CD8-positive, alpha-beta memory T cell (primary cell): ENCODE measurements at places on chromosomes 6 and 20. TPM values are rescaled to one million over a fixed set of nuclear protein-coding genes. Genes with fewer than 3 reads are reported as not detected.

Gene CLVS2
- not detected for total RNA-seq

Gene C20orf96
- total RNA-seq = 3.7 TPM

GRCh38 chr6:28880894-28881780 is 42.6 kb downstream of the TRIM27 start:
- H3K4me1 ChIP-seq = peaks cover 34% of the 10 kb centered on the region
- no peak for DNase-seq
- H3K36me3 ChIP-seq = no peaks in the 10 kb centered on the region
- no peak overlapping the region for H3K27ac ChIP-seq

DNA sequence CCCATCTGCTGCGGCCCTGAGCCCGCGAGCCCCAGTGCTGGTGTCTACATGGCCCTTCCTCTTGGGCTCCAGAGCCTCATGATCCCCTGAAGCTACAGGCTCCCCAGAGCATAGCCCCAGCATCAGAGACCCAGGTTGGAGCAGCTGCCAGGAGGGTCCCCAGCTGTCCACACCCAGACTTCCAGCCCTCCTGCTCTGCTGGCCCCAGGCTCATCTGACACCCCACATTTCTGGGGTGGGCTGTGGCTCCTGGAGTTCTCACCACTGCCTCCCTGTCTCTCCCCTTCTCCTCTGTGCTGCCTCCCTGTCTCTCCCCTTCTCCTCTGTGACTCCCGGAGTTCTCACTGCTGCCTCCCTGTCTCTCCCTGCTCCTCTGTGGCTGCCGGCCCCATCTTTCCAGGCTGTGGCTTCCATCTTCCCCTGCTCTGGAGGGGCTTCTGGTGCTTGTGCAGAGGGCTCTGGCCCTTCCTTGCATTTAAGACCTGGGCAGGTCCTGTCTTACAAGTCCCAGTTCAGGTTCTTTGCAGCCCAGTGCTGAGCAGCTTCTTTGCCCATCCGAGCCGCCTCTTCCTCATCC is 108.1 kb downstream of the ERMARD start:
- no peaks in the 10 kb centered on the region for H3K36me3 ChIP-seq
- DNase-seq = no peak

DNA sequence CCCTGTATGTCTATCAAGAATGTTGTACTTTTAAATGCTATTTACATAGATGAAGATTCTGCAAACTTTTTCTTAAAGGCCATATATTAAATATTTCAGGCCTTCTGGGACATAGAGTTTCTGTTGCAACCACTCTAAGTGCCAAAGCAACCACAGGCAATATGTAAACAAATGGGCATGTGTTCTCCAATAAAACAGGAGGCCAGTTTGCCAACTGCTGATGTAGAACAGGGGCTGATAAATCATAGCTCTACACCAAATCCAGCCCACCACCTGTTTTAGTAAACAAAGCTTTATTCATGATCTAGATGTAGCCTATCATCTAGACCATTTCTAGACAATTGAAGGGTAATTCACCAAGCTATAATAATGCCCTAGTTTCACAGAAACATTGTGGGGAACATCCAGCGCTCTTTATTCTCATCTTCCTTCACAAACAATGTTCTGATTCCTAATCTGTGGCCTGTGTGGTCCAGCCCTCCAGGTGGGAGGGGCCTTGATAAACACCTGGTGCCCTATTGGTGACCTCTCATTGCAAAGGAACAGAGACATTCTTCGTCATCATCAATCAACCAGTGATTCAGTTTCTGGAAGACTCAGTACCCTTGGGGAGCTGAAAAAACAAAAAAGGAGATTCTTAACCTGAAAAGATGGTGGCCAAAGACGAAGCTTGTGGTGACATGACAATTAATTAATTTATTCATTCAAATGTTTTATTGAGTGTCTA is 80.2 kb downstream of the PREP start:
- no peaks in the 10 kb centered on the region for H3K4me1 ChIP-seq
- no peak for DNase-seq
- peaks cover 17% of the 10 kb centered on the region for H3K36me3 ChIP-seq
- no peak overlapping the region for H3K27ac ChIP-seq
- no peak overlapping the region for H3K4me3 ChIP-seq
- no peaks in the 10 kb centered on the region for H3K27me3 ChIP-seq

Gene SIRPB1
- total RNA-seq = 1.5 TPM

- no peak overlapping the region for H3K27ac ChIP-seq
- H3K4me1 ChIP-seq = no peaks in the 10 kb centered on the region
- DNase-seq = no peak
- no peaks in the 10 kb centered on the region for H3K27me3 ChIP-seq
- no peaks in the 10 kb centered on the region for H3K36me3 ChIP-seq
Measured at GRCh38 chr6:161366301-161366923, 92.6 kb upstream of the AGPAT4 start.

GRCh38 chr20:37936451-37936850 is 33.5 kb downstream of the VSTM2L start:
- H3K27ac ChIP-seq = no peak overlapping the region
- DNase-seq = no peak
- H3K27me3 ChIP-seq = no peaks in the 10 kb centered on the region

Gene TBPL1
- total RNA-seq = 51.9 TPM

Gene ENPP4
- total RNA-seq = 13.0 TPM

Gene GJA1
- total RNA-seq = not detected

DNA sequence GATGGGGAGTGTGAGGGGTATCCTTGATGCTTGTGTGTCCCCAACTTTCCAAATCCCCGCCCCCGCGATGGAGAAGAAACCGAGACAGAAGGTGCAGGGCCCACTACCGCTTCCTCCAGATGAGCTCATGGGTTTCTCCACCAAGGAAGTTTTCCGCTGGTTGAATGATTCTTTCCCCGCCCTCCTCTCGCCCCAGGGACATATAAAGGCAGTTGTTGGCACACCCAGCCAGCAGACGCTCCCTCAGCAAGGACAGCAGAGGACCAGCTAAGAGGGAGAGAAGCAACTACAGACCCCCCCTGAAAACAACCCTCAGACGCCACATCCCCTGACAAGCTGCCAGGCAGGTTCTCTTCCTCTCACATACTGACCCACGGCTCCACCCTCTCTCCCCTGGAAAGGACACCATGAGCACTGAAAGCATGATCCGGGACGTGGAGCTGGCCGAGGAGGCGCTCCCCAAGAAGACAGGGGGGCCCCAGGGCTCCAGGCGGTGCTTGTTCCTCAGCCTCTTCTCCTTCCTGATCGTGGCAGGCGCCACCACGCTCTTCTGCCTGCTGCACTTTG is at the start of gene TNF:
TSS of gene TNF (plus strand) at position 231 of the 567 bp plus-strand sequence. CDS start at position 408, 177 bp downstream.
- DNase-seq = peak; percentile 66
- peaks cover 89% of the 10 kb centered on the region for H3K4me1 ChIP-seq
- peak within 1 kb of the TSS; percentile 60 for H3K27ac ChIP-seq
- peaks cover 5% of the 10 kb centered on the region for H3K36me3 ChIP-seq
- H3K27me3 ChIP-seq = no peaks in the 10 kb centered on the region

- no peak for DNase-seq
- no peaks in the 10 kb centered on the region for H3K36me3 ChIP-seq
- no peak overlapping the region for H3K27ac ChIP-seq
- no peaks in the 10 kb centered on the region for H3K4me1 ChIP-seq
- no peak overlapping the region for H3K4me3 ChIP-seq
- H3K27me3 ChIP-seq = no peaks in the 10 kb centered on the region
Measured at GRCh38 chr6:160733050-160733646, 31.1 kb downstream of the PLG start.

DNA sequence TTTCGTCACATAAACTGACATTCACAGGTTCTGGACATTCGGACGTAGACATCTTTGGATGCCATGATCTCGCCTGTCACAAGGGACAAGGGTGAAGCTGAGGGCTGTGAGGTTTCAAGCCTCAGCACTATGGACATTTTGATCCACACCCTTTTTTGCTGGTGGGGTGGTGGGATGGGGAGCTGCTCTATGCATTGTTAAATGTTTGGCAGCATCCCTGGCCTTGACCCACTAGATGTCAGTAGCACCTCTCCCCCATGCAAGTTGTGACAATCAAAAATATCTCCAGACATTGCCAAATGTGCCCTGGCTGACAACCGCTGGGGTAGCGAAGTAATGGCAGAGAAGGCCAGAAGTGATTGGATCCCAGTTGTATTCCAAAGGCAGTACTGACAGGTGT is 229.4 kb downstream of the TSHZ2 start:
- H3K27ac ChIP-seq = no peak overlapping the region
- no peaks in the 10 kb centered on the region for H3K27me3 ChIP-seq
- no peaks in the 10 kb centered on the region for H3K4me1 ChIP-seq

GRCh38 chr6:89385156-89385667 is 26.9 kb downstream of the RRAGD start:
- no peaks in the 10 kb centered on the region for H3K36me3 ChIP-seq
- no peaks in the 10 kb centered on the region for H3K27me3 ChIP-seq
- no peak for DNase-seq

Gene CPNE5
- total RNA-seq = 0.29 TPM

GRCh38 chr20:50315586-50316551 is 125.2 kb downstream of the CEBPB start:
- H3K36me3 ChIP-seq = no peaks in the 10 kb centered on the region
- H3K27ac ChIP-seq = no peak overlapping the region
- no peak for DNase-seq
- no peaks in the 10 kb centered on the region for H3K4me1 ChIP-seq

Gene CHRNA4
- not detected for total RNA-seq

DNA sequence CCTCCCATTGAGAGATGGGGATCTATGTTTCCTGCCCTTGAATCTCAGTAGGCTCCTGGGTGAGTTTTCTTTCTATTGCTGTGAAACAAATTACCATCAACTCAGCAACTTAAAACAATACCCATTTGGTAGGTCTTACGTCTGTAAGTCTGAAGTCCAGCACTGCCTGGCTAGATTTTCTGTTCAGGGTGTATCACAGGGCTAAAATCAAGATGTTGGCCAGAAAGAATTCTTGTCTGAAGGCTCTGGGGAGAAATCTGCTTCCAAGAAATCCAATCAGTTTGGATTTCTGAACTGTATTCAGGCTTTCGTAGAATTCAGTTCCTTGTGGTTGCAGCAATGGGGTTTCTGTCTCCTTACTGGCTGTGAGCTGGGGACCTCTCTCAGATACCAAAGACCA is 99.6 kb upstream of the SLC24A3 start:
- H3K27me3 ChIP-seq = no peaks in the 10 kb centered on the region
- H3K4me3 ChIP-seq = no peak overlapping the region
- H3K4me1 ChIP-seq = no peaks in the 10 kb centered on the region
- DNase-seq = no peak
- H3K27ac ChIP-seq = no peak overlapping the region

GRCh38 chr6:158611039-158611438 is 33.5 kb downstream of the DYNLT1 start:
- no peak overlapping the region for H3K27ac ChIP-seq
- H3K4me3 ChIP-seq = no peak overlapping the region
- H3K4me1 ChIP-seq = no peaks in the 10 kb centered on the region

Gene CST5
- not detected for total RNA-seq

Gene ROS1
- total RNA-seq = not detected

DNA sequence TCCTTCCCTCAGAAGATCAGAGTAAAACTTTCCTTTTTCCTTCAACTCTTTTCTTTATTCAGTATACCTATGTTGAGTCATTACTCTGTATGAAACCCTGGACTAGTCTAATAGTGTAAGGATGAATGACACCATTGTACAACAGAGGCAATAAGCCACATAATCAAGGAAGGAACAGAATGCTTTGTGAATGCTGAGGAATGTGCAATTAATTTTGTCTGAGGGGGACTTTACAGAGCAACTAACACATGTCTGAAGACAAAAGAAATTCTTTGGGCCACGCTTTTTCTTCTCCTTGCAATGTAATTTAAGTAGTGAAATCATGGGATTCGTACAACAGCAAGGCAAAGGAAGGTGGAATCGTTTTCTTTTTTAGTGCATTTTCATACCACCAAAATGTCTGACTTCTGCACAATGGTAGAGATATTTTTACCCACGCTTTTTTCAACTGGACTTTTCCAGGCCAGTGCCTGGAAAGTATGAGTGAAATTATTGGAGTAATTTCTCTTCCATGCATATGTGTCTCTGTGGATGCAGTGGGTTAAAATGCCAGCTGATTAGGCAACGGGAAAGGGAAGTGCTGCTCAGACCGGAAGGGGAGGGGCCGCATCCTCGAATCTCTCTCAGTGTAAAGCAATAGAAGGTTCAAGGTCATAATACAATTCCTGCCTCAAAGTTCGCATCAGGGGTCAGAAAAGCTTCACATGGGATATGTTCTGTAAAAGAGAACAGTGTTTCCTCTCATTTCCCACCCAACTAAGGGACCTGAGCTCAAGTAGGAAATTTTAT is 89.9 kb upstream of the MTHFD1L start:
- H3K4me3 ChIP-seq = no peak overlapping the region
- no peaks in the 10 kb centered on the region for H3K27me3 ChIP-seq
- H3K36me3 ChIP-seq = no peaks in the 10 kb centered on the region
- DNase-seq = no peak
- no peak overlapping the region for H3K27ac ChIP-seq

- no peak overlapping the region for H3K27ac ChIP-seq
- H3K27me3 ChIP-seq = no peaks in the 10 kb centered on the region
- H3K36me3 ChIP-seq = no peaks in the 10 kb centered on the region
- H3K4me1 ChIP-seq = no peaks in the 10 kb centered on the region
- no peak for DNase-seq
Measured at GRCh38 chr20:47863981-47864380, 78.7 kb upstream of the SULF2 start.

DNA sequence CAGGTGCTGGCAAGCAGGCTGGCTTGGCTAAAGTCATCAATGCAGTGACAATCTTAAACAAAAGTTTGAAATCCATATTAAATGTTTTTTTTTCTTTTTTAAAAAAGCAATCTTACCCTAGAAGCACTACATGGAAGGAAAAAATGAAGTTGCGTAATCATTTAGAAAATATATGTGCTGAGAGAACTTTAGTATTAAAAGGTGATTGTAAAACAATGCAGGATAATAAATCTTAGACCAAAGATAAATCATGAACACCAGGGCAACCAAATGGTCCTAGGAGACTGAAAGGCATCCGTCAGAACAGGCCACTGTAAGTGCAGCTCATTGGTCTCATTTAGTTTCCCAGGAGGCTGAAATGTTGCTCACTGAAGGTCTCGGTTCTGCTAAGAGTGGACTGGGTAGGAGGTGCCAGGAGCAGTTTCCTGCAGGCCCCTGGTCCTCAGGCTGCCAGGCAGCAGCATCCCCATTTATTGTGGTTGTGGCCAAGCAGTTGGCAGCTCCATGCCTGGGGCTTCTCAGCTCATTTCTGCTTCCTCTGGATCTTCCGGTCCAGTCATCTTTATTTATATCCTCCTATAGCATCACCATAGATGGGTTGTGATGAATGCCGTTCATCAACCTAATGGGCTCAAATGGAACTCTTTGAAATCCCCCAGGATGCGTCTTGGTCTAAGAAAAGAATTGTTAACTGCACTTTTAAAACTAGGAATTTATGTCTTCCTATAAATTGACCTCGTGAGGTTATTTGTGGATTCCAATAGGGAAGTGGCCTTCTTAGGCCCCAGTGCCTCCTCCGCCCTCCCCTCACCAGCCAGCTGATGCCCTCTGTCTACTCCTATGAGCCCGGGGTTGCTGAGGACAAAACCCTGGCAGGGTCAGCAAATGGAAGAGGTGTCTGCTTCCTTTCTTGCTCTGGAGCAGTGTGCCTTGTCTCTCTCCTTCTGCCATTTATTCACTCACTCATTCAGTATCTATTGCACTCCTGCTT is 269.0 kb downstream of the UST start:
- no peaks in the 10 kb centered on the region for H3K4me1 ChIP-seq
- H3K27ac ChIP-seq = no peak overlapping the region
- H3K36me3 ChIP-seq = no peaks in the 10 kb centered on the region
- no peak overlapping the region for H3K4me3 ChIP-seq

Gene PSORS1C2
- not detected for total RNA-seq
